ENCODE measurements at places on chromosomes 13 and 19.

- DNase-seq = no peak
Observed at GRCh38 chr13:79435561-79435990, 29.5 kb upstream of the RBM26 start.

DNA sequence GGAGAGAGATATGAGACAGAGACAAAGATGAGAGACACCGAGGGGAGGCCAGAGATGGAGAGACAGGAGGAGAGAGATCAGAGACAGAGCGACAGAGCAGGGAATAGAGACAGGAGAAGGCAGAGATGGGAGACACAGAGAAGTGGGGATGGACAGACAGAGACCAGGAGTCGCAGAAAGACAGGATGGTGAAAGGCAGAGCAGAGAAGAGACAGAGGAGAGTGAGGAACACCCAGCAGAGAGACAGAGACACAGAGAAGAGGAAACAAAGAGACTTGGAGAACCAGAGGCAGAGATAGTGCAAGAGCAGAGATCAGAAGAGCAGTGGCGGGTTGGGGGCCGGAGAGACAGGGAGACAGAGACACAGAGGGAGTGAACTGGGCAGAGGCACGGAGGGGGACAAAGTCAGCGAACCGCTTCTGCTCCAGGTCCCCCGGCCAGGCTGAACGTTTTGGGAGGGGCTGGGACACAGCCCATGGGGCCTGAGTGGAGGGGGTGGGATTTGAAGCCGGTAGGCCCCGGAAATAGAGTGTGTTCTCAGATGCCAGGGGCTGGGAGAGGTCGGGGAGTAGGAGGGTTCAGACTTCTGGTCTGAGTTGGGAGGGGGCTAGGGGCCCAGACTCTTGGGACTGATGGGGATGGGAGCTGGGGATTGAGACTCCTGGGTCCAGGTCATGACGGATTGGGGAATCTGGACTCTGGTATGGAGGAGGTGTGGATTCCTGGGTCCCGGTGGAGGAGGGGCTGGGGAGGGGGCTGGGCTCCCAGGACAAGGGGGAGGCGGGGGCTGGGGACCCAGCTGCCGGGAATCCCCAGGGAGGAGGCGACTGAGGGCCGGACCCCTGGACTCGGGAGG, 654 bp downstream of the ZNF579 start:
- peak; percentile 28 for DNase-seq

GRCh38 chr19:14530005-14530348, 583 bp downstream of the TECR start:
- no peak for DNase-seq

- DNase-seq = no peak
Observed at GRCh38 chr13:98504029-98504351, 72.9 kb downstream of the STK24 start.

- DNase-seq = peak; percentile 87
Observed at GRCh38 chr13:50244713-50245574, 229.7 kb downstream of the KCNRG start.

All from activated CD8-positive, alpha-beta T cell treated with anti-CD3 and anti-CD28 coated beads for 36 hours (primary cell).